ENCODE measurements at places on chromosomes 11 and 22. TPM values are rescaled to one million over a fixed set of nuclear protein-coding genes. Genes with fewer than 3 reads are reported as not detected.

The CDHR5 gene
- not detected for polyA plus RNA-seq

The CARNS1 gene
- 0.55 TPM for polyA plus RNA-seq

The F2 gene
- 0.15 TPM for polyA plus RNA-seq

The GGTLC3 gene
- not detected for polyA plus RNA-seq

GRCh38 chr22:41034706-41035105, 57.7 kb upstream of the EP300 start:
- DNase-seq: no peak

GRCh38 chr11:76392870-76393269, 11.7 kb downstream of the GVQW3 start:
- no peak for DNase-seq

DNA sequence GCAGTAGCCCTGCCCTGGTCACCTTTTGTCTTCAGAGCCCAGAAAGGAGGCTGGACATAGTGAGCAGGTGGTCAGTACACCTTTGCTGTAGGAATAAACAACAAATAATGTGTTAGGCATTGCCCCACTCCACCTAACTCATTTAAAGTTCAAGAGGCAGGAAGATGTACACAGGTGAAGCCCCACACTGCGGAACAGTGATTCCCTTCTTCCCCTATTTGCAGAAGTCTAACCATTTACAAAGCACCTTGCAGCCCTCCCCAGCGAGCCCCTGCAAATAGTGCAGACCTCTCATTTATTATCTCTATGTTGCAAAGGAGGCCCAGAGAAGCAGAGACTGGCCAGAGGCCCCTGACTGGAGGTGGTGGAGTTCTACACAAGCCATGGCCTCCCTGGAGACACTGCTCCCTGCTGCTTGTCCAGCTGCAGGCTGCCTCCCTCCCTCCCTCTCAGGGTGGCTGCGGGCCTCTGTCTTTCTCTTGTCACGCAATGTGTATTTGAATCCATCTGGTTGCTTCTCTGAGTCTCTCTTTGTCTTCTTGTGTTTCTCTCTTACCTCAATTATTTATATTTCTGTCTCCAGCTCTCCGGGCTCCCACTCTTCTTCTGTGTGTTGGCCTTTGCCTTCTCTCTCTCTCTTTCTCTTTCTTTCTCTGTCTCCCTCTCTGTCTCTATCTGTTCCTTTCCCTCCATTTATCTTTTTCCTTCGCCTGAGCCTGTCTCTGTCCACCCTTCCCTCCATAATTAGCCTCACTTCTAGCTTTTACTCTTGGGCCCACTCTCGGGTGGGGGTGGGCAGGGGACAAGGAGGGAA, 59.1 kb upstream of the PRDM11 start:
- no peak for DNase-seq

GRCh38 chr11:6323291-6323905, 3.1 kb upstream of the CAVIN3 start:
- no peak for DNase-seq

- DNase-seq: no peak
These were observed 21.6 kb downstream of the P2RY2 start for GRCh38 chr11:73239571-73240189.

GRCh38 chr11:67118181-67118766, 789 bp upstream of the KDM2A start:
- peak; percentile 36 for DNase-seq

DNA sequence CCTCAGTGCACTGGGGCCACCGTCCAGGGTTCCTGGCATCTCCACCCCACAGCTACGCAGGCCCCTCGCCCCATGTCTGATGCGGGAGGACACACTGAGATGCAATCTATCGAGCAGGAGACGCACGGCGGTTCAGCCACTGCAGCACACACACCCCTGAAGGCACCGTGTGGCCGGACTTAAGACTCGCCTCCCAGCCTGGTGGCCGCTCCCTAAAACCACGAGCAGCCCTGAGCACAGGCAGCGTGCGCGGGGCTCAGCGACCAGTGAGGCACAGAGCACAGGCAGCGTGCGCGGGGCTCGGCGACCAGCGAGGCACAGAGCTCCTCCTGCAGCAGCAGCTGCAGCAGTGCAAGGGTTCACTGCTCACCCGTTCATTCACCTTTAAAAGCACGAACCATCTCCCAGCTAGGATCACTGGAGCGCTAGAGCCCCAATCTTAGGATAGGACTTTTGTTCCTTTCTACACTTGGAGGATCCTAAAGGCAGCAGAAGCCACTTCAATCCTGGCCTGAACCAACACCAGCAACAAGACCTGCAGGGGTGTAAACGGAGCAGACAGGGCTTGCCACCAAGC, 31.4 kb downstream of the TOLLIP start:
- DNase-seq: no peak

GRCh38 chr11:33259869-33260268, 2.7 kb downstream of the HIPK3 start:
- no peak for DNase-seq

DNA sequence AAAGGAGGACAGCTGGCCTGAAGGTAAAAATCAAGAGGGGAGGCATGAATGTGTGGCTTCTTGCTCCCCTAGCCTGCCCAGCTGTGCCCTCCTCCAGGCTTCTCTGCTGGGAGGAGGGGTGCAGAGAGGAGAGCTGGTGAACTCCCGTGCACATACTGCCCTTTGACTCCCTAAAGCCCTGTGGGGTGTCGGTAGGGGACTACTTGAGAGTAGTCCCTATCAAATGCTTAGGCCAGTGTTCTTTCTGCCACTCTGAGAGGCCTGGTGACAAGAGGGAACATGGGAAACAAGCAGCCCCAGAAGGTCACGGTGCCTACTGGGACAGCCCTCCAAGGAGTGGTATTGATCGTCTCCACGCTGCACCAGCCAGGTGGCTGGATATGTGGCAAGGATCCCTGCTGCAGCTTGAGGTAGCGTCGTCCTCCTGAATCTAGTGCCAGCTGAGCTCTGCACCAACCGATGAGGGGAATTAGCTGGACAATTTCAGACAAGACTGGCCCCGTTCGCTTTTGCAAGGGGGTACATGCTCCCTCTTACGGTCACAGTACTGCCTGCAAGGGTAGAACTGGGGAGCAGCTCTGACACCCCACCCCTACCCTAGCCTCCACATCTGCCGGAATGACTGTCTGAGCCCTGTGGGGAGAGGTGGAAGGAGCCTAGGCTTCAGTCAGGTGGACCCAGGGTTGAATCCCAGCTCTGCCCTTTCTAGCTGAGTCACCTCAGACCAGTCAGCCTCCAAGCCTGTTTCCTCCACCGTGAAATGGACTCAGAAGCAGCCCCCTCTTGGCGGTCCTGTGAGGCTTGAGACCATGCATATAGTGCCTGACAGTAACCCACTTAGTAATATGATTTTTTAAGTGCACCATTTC, 17.1 kb upstream of the C11orf96 start:
- no peak for DNase-seq

DNA sequence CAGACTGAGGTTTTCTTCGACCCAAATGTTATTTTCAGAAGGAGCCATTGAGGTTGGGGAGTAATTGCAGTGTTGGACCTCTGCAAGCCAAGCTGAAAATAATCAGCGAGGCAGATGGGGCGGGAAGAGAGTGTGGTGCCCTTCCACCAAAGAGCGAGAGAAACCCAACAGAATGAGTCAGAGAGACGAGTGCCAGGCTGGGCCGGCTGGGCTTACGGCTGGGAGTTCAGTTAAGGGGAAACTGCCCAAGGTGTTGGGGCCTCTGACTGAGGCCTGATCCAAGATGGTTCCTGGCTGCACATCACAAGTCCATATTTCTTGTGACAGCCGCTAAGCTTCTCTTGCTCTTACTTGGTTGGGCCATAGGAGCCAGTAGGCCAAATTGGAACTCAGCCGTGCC, 30.4 kb upstream of the CREB3L1 start:
- no peak for DNase-seq

DNA sequence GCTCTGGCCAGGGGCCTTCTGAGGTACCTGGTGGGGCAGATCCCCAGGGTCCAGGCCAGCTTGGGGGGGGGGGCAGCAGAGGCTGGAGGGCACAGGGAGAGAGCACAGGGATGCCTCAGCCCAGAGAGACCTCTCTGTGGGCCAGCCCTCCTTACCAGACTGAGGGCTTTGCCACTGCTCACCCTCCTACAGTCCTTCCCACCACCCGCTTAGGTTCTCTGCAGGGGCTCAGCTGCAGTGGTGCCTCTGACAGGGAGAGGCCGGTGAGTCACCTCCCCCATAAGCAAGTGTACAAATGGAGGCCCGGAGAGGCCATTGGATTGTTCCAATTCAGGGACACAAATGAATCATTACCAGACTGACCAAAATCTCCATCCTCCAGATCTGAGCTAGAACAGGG, 68.1 kb upstream of the LMO1 start:
- DNase-seq: no peak

- no peak for DNase-seq
These were observed 18.2 kb upstream of the CCDC134 start for GRCh38 chr22:41782316-41782715.

All from heart right ventricle (tissue), 16 donors.